ENCODE measurements at places on chromosomes 1 and 21.

- DNase-seq: no peak
Measured at GRCh38 chr1:231357831-231358354, 19.8 kb downstream of the SPRTN start.

- no peak for DNase-seq
Measured at GRCh38 chr1:15400627-15401026, 9.1 kb upstream of the EFHD2 start.

- DNase-seq: no peak
Measured at GRCh38 chr1:179867493-179868330, 9.9 kb downstream of the TOR1AIP2 start.

GRCh38 chr1:170768929-170769328 is 105.0 kb downstream of the PRRX1 start:
- no peak for DNase-seq

DNA sequence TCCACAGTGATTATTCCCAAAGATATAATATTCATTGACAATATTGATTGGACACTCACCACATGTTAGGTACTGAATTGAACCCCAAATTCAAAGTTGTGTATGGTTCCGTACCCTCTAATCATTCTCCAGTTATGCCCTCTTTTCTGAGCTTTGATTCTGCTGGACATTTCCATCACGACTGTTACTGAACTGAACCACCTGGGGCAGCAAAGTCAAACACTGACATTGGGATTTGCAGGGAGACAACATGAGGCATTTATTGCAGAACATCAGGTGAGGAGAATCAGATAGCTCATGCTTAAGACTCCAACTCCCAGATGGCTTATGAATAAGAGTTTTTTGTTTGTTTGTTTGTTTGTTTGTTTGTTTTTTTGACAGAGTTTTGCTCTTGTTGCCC is 420.9 kb downstream of the DISC1 start:
- DNase-seq: no peak

- no peak for DNase-seq
Measured at GRCh38 chr1:63329621-63330330, 7.4 kb downstream of the FOXD3 start.

- DNase-seq: no peak
Measured at GRCh38 chr1:39438042-39438441, 53.4 kb upstream of the BMP8A start.

DNA sequence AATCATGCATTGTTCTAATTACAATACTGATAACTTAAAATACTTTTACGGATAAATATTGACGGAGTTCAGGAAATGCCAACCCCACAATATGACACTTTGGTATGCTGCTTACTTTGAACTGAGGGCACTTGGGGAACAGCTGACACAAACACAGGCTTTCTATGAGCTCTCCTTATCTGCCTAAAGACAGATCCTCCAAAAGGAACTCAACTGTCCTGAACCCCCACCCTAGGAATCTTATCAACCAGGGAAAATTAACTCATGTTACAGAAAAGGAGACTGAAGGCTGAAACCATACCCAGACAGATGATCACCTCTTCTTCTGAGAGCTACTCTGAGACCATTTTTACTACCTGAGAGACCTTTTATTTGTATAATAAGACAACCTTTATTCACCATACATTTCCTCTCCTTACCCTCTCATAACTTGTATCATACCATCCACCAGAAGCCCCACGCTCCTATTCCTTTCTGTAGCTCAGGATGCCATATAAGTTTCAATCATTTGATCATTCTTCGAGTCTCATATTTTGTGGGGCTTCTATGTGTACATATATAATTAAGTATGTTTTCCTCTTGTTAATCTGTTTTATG is 239.5 kb downstream of the FAF1 start:
- DNase-seq: no peak

DNA sequence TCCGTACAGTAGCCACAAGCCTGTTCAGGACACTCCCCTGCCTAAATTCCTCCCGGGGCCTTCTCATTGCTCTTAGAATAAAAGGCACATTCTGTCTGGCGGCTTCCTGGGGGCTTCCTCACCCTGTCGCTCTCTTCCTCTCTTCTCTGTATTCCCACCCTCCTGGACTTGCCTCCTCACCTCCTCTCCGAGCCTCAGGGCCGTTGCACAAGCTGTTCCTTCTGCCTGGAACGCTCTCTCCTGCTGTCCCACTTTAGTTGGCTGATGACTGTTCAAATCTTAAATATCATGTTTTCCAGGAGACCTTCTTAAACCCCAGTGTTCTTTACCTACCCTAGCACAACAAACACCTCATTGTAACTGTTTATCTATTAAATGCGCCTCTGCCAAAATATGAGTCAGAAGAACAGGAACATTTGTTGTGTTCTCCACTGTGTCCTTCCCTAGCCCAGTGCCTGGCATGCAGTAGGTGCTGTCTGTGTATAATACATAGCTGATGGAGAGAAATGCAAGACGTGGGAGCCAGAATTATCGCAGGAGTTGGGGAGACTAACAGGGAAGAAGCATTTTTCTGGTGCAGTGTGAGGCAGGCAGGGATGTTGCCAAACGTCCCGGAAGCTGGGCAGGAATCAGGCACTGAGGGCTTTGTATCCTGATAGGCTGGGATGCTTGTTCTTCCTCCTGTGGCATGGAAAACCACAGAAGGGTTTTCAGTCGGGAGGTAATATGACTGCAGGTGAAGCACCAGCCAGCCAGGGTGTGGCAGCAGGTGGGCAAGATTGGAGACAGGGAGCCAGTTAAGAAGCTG is 24.1 kb upstream of the THRAP3 start:
- DNase-seq: no peak

DNA sequence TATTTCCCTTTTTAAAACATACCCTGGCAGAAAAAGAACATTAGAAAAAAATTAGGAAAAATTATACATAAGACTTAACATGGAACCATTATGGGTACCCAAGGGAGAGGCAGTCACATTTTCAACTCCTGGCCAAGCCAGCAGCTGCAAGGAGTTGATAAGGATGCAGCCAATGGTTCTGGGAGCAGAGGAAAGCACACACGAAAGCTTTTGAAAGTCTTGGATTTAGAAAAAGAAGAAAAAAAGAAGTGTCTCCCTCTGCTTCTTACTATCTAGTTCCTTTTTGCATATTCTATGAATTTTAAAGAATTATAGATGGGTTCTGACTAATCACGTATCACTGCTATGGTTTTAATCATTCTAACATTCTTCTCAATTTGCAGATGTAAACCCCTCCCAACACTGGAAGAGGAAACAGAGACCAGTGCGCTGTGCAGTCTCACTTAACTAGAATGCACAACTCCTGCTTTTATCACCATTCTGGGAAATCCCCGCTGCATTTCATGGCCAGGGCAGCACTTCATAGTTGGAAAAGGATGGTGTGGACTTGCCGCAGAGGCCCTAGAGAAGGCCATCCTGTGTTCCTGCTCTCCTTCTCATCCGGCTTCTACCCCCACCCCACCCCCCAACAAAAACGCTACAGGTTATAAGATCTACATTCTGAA is 2.7 kb upstream of the CD58 start:
- no peak for DNase-seq

DNA sequence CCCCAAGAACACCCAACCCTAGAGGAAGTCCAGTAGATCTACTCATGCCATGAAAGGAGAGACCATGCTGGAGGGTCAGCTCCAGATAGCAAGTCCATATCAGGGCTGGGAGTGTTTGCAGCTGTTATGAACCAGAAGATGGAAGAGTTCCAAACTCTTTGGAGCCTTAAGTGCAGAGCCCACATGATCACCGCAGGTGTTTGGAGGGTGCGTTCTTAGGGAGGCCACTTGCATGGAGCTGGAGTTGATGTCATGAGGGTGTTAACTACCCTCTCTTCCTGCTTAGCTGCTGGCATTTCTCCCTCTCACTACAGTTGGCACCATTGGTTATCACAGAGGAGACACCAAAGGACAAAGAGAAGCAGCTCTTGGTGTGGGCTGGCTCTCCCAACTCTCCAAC is 616.9 kb downstream of the AJAP1 start:
- no peak for DNase-seq

GRCh38 chr1:93662481-93663207 is 19.0 kb downstream of the BCAR3 start:
- DNase-seq: no peak

DNA sequence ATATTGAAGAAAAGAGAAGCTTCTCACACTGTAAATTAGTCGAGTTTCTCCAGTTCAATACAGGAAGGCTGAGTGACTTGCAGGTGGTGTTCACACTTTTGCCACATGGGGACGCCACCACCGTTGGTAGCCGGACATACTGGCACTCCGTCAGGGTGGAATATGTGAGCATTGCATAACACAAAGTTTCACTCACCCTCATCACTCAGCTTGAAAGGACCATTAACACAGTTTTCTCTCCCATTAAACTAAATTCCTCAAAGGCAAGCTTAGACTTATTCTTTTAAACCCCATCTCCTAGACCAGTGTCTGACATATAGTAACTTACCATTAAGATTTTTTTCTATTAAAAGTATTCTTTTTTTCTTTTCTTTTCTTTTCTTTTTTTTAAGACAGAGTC is 105.3 kb upstream of the SERBP1 start:
- DNase-seq: peak; percentile 74

DNA sequence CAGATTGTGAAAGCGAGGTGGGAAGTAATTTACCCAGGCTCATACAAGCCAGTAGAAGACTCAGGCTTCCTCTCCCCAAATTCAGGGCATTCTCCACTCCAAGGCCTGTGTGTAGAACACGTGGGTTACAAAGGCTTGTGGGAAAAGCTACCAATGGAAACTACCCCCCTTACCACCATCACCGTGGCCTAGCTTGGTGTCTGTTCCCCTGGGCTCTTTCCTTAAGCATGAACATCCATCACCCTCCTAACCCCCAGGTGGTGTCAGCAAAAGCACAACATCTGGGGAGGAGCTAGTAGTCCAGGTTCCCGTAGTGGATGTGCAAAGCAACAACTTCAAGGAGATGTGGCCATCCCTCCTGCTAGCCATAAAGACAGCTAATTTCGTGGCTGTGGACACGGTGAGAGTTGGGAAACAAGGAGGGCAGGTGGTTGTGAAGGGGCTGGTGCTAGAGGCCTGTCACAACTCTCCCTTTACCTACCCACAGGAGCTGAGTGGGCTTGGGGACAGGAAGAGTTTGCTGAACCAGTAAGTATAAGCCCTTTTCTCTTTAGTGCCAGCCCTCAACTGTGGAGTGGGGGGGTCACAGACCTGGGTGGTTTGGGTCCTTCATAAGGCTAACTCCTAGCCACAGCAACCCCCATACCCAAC is 701 bp upstream of the MUTYH start:
- DNase-seq: no peak

DNA sequence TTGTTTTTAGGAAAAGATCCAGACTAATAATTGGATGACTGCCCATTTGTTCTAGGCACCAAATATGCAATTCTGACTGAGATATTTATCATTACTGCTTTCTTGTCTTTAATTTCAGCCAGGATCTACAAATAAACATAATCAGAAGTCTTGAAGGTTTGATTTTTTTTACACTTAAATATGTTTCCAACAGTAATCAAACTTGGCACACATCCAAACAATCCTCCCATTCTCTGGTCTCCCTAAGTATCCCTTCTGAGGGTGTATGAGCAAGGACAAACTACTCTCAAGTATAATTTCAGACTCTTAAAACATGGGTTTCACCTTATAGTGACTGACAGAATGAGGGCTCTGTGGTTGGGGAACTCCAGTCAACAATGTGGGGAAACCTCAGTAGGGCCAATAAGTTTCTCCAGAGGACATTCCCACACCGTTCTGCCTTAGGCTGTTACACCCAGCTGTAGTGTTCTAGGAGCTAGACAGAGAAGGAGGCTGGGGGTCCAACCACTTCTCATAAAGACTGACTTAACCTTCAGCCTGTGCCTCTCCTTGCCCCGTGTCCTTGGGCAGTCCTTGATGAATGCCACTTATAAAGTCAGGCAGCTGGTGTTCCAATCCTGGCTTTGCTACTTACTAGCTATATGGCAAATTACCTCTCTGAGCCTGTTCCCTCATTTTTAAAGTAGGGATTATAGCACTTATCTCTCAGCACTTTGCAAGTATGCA is 1.5 kb upstream of the PALMD start:
- DNase-seq: no peak

- no peak for DNase-seq
Measured at GRCh38 chr1:106675558-106675957, 380.9 kb upstream of the PRMT6 start.

GRCh38 chr1:227317523-227318015 is 723 bp downstream of the CDC42BPA start:
- no peak for DNase-seq

- DNase-seq: no peak
Measured at GRCh38 chr1:240962086-240962485, 350.1 kb upstream of the GREM2 start.

- no peak for DNase-seq
Measured at GRCh38 chr1:161676958-161677689, 14.2 kb downstream of the FCGR2B start.

DNA sequence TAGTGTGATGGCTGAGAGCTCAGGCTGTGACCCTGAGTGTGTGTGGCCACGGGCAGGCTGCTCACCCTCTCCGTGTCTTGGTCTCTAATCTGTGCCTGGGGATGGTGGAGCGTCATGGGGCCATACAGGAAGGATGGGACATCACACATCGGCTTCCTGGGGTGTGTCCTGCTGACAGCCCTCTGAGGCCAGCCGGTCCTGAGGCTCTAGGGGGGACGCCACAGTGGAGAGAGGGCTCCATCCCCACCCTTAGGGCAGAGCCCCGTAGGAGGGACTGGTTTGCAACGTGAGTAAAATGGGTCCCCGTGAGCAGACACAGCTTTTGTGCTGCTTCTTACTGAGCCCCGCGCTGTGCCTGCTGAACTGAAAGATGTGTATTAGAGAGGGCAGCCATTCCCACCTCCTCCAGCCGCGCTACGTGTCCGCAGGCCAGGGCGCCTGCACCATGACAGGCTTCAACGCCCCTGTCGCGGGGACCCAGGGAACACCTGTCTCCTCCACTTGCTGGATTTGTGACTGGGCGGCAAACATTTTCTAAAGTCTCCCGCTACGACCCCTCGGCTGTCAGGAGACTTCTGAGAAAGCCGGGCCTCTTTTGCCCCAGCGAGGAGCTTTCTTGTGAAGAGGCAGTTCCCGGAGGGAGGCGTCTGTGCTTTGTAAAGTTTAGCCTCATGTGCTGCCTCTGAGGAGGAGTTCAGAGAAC is 8.1 kb downstream of the COL18A1 start:
- peak; percentile 52 for DNase-seq

- no peak for DNase-seq
Measured at GRCh38 chr1:245463392-245464165, 308.8 kb downstream of the KIF26B start.

DNA sequence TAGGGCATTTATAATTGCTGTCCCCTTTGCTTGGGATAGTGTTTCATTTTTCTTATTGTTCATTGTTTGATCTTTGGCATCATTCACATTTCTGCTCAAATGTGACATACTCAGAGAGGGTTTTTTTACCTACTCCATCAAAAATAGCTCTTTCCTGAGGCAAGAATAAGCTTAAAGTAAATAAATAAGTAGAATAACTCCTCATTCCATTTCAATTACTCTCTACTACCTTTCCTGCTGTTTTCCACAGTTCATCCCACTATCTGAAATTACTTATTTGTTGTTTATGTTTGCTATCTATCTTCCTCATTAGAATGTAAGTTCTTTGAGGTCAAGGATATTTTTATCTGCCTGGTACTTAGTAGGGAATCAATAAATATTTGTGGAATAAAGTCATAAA is 119.9 kb downstream of the LRRC40 start:
- DNase-seq: no peak
